ENCODE measurements at places on chromosomes 16 and 17. TPM values are rescaled to one million over a fixed set of nuclear protein-coding genes. Genes with fewer than 3 reads are reported as not detected.
A peak's percentile ranks its signal among the peaks of the same experiment; 100 is the strongest.

DNA sequence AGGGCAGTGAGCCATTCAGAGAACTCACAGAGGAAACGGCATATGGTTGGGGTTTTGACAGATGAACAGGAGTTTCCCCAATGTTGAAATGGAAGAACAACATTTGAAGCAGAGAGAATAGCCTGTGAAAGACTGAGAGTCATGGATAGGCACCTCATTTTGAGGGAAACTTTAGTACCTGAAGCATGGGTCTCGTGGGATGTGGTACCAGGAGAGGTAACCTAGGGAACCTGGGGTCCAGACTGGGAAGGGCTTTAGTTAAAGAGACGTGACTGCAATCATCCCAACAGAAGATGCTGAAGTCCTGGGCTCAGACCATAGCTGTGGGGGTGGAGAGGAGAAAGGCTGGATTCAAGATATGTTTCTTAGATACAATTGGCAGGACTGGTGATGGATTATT, 137.8 kb upstream of the CCL2 start:
- no peaks in the 10 kb centered on the region for H3K4me1 ChIP-seq
- DNase-seq: no peak
- no peak overlapping the region for H3K4me3 ChIP-seq
- no peaks in the 10 kb centered on the region for H3K36me3 ChIP-seq

DNA sequence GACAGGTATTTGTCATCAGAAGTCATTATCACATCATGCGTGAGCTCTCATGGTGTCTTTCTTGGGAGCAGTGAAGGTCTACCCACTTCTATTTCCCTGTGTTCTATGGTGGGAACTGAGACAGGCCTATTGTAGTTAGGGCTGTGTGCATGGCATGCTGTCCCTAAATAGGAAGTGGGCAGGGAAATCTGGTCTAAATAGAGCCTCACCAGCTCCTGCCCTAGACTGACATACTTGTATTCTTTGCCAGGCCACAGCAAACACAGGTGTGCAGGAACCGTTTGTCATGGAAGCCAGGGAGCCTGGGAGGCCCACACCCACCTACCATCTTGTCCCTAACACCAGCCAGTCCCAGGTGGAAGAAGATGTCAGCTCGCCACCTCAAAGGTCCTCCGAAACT, 10.1 kb downstream of the SLC7A6 start:
- H3K27ac ChIP-seq: no peak overlapping the region
- H3K27me3 ChIP-seq: no peaks in the 10 kb centered on the region
- H3K4me3 ChIP-seq: no peak overlapping the region
- H3K36me3 ChIP-seq: no peaks in the 10 kb centered on the region

DNA sequence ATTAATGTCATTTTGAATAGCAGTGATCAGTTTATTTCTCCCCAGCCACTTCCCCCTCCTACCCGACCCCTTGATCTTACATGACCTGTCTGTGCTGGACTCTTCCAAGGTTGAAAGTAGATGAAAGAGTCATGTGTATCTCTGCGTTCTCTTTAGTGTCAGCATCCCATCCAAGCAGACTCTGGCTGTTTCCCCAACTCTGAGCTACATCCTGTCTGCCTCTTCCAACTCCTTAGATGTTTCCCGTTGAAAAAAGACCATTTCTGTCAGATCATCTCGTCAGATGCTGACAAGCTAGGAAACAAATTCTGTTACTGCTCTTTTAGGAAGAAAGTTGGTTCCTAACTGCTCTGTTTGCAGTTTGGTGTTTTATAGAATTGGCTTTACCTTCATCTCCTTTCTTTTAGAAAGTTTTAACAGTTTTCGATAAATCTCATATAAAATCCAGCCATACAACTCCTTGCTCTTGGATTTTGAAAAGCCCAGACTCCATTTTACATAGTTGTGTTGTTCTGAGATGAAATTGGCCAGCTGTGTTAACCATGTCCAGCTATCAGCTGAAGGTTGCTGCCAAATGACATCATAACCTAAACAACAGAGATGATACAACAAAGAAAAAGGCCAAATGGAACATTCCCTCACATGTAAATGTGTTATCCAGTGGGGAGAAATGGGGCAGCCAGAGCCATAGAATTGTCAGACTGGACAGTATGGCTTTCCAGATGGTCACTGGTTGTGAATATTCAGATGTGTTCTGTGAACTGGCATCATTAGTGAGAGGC, 43.5 kb downstream of the CYB561 start:
- no peak overlapping the region for H3K4me3 ChIP-seq
- H3K36me3 ChIP-seq: peaks cover 57% of the 10 kb centered on the region
- H3K27ac ChIP-seq: no peak overlapping the region
- no peaks in the 10 kb centered on the region for H3K27me3 ChIP-seq
- H3K4me1 ChIP-seq: no peaks in the 10 kb centered on the region
- DNase-seq: no peak

DNA sequence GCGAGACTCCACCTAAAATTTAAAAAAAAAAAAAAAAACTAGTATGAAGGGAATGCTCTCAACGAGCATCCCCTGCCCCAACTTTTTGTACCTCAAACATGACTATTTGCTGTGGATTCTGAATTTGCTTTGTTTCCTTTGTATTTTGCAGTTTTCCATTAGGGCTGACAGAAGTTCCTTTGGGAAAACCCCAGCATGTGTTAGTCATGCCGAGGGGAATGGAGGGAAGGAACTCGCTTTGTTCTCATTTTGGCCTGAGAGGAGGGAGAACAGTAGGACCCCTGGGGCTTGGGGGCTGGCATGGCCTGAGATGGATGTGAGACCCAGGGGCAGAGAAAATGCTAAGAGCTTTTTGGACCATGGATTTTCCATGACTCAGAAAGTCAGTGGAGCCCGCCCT, 20.5 kb downstream of the KRT9 start:
- DNase-seq: no peak
- H3K27me3 ChIP-seq: no peaks in the 10 kb centered on the region
- H3K27ac ChIP-seq: no peak overlapping the region
- H3K4me1 ChIP-seq: peaks cover 77% of the 10 kb centered on the region

DNA sequence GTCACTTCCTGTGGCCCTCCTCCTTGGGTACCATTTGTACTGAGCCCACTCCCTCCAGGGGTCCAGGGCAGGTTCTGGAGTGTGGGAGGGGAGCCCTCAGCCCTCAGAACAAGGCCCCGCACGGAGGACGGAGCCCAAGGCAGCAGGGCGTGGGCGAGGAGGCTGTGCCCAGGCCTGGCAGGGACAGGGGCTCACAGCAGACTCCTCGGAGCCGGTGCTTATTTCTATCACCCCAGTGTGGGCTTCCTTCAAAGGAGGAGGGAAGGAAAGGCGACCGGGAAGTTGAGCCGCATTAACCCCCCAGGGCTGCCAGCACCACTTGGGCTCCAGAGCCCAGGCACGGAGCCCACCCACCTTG, 54.0 kb downstream of the ABR start:
- no peaks in the 10 kb centered on the region for H3K36me3 ChIP-seq
- H3K27me3 ChIP-seq: no peaks in the 10 kb centered on the region
- 0 out of 2 replicates have a peak, but pooled peaks cover 10% of the 10 kb centered on the region for H3K4me1 ChIP-seq
- DNase-seq: no peak

DNA sequence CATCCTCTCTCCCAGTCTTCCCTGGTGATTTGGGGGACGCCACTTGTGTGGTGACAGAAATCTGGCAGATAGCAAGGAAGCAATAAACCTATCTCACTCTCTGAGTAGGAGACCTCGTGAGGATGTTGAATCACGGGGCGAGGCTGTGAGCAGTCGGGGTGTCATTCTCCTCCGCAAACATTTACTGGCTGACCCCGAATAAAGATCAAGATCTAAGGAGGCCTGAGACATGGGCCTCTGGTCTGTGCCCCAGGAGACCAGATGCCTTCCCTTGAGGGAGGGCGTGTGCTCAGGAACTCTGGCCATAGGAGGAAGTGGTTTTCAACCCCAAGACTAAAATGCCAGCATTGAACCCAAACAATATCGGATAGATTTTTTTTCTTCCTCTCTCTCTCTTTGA, 53.1 kb downstream of the FOXL1 start:
- H3K4me1 ChIP-seq: no peaks in the 10 kb centered on the region
- no peaks in the 10 kb centered on the region for H3K36me3 ChIP-seq
- DNase-seq: no peak

DNA sequence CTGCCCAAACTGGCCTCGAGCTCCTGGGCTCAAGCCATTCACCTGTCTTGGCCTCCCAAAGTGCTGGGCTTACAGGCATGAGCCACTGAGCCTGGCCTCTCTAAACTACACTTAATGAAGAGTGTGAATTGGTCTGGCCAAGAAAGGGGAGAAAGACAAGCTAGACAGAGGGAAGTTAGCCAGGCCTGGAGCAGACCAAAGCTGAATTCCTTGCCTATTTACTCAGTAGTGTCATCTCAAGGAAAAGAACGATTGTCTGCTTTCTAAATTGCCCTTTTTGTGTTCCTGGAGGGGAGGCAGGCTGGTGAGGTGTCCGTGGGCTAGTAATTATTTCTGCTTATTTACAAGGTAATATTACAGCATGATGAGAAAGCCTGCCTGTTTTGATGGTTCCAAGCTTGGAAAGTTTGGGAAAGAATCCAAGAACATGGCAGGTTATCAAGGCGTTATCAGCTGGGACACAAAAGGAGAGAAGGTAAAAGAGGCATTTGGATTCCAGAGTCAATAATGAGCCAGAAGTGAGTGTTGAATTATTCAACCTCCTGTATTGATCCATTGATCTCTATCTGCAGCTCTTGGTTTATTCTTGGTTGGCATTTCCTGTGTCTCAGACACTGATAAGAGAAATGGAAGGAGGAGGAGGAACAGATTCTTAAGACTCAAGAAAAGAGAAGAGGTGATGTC, 6.3 kb upstream of the CBFB start:
- H3K4me3 ChIP-seq: no peak overlapping the region
- no peak for DNase-seq
- H3K4me1 ChIP-seq: peaks cover 8% of the 10 kb centered on the region
- no peak overlapping the region for H3K27ac ChIP-seq
- H3K27me3 ChIP-seq: no peaks in the 10 kb centered on the region
- no peaks in the 10 kb centered on the region for H3K36me3 ChIP-seq

DNA sequence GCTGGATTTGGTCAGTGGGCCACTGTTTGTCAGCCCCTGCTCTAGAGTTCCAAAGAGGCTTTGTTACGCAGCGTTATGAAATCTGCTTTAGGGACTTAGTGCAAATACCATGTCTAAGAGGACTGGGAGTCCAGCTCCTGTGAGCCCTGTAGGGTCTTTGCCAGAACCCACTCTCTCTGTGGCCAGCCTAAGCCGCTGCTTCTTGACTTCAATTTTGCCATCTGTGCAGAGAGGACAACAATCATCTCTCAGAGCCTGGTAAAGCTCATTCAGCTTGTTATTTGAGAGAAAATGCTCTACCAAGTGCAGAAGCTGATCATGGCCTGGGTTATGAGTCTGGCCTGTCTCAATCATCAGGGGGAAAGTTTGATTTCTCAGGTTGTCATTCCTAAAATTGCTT, 17.9 kb downstream of the CA10 start:
- no peak for DNase-seq
- no peak overlapping the region for H3K4me3 ChIP-seq
- peaks cover 5% of the 10 kb centered on the region for H3K27me3 ChIP-seq
- H3K36me3 ChIP-seq: no peaks in the 10 kb centered on the region

DNA sequence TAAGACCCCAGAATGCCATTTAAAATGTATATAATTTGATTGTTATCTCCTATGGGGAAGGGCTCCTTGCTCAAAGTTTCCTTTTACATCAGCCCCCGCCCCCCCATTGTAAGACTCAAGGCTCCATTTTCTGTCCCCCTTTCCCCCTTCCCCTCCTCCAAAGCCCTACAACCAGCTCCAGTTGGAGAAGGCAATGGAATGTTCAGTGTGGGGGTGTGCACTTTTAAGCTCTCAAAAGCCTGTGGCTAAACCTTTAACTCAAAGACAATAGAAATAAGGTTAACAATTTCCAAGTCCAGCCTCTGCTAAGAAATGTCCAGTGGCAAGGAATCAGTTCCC, 114.7 kb downstream of the NOG start:
- H3K36me3 ChIP-seq: no peaks in the 10 kb centered on the region
- H3K4me3 ChIP-seq: no peak overlapping the region
- H3K4me1 ChIP-seq: no peaks in the 10 kb centered on the region
- no peak overlapping the region for H3K27ac ChIP-seq
- DNase-seq: no peak

GRCh38 chr17:80418589-80418988, 3.6 kb downstream of the ENDOV start:
- no peaks in the 10 kb centered on the region for H3K27me3 ChIP-seq
- no peaks in the 10 kb centered on the region for H3K36me3 ChIP-seq
- no peak overlapping the region for H3K27ac ChIP-seq
- H3K4me1 ChIP-seq: 0 out of 2 replicates have a peak, but pooled peaks cover 5% of the 10 kb centered on the region
- DNase-seq: no peak

DNA sequence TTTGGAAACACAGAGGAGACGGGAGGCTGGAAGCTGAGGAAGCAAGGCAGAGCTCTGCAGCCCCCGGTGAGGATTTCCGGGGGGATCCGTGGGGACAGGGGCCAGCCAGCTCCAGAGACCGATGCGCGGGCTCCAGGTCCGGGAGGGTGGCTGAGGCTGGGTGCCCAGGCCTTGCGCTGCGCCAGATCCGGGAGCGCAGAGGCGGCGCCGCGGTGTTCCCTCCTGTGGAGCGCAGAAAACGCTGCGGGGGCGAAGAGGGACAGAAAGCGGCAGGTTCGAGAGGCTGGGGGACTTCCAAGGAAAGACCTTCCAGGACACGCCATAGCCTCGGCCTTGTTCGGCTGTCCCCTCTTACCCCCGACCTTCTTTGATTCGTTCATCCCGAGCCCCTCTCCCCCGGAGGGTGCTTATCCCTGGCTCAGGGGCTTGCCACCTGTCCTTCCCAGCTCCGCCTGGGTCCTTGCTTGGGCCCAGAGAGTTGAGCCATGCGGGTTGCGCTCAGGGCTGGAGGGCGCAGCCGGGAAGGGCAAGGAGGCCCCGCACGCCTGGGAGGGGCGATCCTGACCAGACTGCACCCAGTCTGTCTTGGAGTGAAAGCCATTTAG, 697 bp upstream of the SHISA9 start:
- DNase-seq: peak; percentile 37
- peaks cover 5% of the 10 kb centered on the region for H3K36me3 ChIP-seq
- peaks cover 47% of the 10 kb centered on the region for H3K4me1 ChIP-seq
- H3K4me3 ChIP-seq: peak overlapping the region; percentile 75

DNA sequence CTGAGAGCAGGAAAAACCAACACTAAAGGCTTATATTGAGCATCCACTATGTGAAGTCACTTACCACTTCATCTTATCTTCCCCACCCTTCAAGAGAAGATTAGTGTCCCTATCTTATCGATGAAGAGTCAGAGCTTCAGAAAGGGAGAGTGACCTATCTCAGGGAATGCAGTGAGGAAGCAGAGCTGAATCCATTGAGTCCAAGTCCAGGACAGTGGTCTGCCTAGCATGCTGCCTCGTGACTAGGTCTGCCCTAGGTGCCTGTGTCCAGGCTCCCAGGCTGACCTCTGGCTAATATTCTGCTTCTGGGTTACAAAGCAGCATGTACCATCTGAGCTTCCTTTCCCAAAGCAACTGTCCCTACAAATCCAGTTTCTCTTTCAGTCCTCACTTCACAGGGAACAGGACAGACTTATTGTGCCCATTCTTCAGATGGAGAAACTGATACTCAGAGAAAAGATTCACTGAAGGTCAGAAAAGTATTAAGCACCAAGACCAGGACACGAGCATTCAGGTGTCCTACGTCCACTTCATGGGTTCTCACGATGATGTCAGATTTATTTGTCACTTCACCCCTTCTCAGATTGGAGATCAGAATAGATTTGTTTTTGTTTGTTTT, 13.3 kb upstream of the FZD2 start:
- DNase-seq: no peak
- H3K4me1 ChIP-seq: peaks cover 81% of the 10 kb centered on the region
- no peaks in the 10 kb centered on the region for H3K36me3 ChIP-seq
- peak overlapping the region; percentile 97 for H3K27ac ChIP-seq

Gene KIF2B
- total RNA-seq: not detected

Gene ZFP3
- total RNA-seq: 4.5 TPM

Gene CMTM2
- 0.65 TPM for total RNA-seq

Gene RDM1
- 15.5 TPM for total RNA-seq

Gene C17orf67
- total RNA-seq: 4.3 TPM
